Prostate gland (tissue), 2 donors: ENCODE measurements at places on chromosomes 16 and 17.

- DNase-seq = peak; percentile 64
Measured at GRCh38 chr17:59842901-59843652, 49.7 kb downstream of the TUBD1 start.

GRCh38 chr17:22516861-22517636 lies 824.7 kb downstream of the KCNJ18 start:
- no peak for DNase-seq

DNA sequence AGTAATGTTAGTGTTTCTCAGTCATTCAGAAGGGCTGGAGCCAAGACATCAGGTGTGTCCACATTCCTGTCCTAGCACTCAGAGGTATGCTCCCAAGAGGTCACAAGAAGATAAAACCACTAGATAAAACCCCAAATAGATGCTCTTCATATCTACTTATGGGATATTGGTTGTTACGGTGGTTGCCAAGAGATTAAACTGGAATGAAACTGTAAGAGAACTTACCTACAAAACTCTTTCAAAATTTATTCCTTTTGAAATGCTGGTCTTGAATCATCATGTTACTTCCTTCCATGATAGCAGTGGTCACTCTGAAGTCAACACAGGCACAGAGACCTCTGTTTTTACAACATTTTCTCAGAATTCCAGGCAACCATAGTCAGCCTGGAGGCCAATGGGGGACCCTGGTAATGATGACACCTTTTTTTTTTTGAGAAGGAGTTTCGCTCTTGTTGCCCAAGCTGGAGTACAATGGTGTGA lies 122.4 kb upstream of the WSCD1 start:
- no peak for DNase-seq

GRCh38 chr17:6910987-6911603 lies 79.6 kb upstream of the TEKT1 start:
- no peak for DNase-seq

DNA sequence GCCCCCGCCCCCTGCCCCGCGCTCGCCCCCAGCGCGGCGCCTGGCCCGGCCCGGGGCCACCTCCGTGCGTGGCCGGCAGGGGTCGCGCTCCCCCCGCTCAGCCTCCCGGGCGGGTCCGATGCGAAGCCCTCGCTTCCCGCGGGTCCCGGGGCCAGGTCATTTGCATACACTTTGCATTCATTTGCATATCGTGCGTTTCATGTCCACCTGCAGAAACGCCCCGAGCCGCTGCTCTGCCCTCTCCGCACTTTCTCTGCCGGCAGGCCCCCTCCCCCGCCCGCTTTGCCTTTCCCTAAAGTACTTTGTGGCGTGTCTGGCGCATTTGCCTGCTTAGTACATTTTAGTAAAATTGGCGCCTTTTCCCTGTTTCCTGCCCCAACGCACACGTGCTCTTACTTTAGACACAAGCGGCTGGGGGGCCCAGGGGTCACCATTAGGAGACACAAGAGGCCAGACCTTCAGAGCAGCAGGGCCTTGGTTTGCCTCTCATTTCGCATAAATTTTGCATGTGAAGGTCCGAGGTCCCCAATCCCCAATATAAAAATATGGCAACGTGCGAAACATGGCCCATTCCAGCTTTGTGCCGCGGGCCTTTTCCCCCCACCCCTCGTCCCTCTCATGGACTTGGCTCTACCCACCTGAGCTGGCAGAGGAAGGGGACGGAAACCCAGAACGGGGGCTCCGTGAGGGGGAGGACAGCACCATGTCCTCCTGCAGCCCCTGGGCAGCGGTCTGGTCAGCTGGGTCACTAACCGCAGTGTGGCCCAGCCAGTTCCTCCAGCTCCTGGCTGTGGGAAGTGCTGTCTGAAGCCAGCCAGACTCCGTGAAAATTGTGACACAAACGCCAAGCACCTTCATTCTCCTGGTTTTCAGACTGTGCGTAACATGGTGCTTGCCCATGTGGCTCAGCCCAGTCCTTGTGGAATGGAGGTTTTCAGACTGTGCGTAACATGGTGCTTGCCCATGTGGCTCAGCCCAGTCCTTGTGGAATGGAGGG lies 34.8 kb downstream of the CBFA2T3 start:
- DNase-seq = no peak

GRCh38 chr17:47776330-47777197 lies 43.5 kb downstream of the TBX21 start:
- DNase-seq = no peak

DNA sequence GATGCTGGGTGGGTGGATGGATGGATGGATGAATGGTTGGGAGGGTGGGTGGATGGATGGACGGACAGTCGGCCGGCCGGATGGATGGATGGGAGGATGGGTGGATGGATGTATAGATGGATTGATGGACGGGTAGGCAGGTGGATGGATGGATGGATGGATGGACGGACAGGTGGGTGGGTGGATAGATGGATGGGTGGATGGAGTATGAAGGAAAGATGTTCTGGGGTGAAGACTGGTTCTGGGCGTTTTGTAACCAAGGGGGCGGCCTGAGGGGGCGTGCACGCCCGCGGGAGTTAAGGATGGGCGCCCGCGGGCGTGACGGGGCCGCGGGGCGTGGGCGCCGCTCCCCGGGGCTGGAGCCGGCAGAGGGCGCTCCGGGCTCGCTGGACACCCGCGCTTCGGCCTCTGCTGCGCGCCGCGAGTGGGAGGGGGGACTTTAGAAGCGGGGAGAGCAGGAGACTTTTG lies at the start of gene NECAB2:
Gene NECAB2, plus strand, starts transcription at position 407 of the 468 bp plus-strand sequence. CDS start 405 bp downstream, outside the sequence.
- DNase-seq = no peak

- peak; percentile 70 for DNase-seq
Measured at GRCh38 chr17:143785-144281, 6.5 kb downstream of the SCGB1C2 start.

GRCh38 chr17:82281076-82281475 lies 7.6 kb upstream of the CSNK1D start:
- no peak for DNase-seq

DNA sequence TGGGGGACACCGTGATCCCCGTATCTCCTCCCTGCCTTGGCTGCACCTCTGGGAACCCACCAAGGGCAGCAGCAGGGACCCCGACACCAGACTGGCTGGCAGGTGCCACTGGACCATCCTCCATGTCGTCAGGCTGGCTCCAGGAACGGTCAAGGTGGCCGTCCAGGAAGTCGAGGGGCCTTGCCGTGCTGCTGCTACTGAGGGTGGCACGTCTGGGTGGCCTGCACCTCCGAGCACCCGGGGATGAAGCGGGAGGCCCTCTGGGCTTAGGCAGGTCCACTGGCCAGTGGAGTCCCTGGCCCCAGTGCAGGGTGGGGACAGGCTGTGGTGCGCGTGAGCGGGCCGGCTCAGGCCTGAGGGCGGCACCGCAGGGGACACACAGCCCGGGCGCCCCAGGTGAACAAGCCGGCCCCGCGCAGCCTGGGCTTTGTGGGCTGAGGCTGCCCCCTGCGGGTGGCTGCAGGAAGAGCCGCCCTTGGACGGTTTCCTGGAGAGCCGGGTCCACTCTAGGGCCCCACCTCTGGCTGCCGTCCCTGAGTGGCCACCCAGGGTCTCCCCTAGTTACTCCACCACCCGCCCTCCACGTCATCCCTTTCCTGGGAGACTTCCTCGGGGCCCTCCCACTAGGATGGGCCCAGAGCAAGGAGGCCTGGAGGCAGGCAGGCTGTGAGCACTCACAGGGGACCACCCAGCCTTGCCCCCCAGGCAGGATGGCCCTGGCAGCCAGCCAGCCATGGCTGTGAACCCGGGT lies 42.8 kb upstream of the ZC3H18 start:
- peak; percentile 44 for DNase-seq

GRCh38 chr16:78392585-78393195 lies 293.2 kb downstream of the WWOX start:
- DNase-seq = no peak

- DNase-seq = no peak
Measured at GRCh38 chr17:21251337-21252010, 1.7 kb downstream of the NATD1 start.

- no peak for DNase-seq
Measured at GRCh38 chr16:8572919-8573724, 17.2 kb downstream of the TMEM114 start.

GRCh38 chr16:73064212-73064993 lies 16.5 kb upstream of the ZFHX3 start:
- DNase-seq = no peak
